ENCODE measurements at places on chromosomes 1 and 21.
A peak's percentile ranks its signal among the peaks of the same experiment; 100 is the strongest.

DNA sequence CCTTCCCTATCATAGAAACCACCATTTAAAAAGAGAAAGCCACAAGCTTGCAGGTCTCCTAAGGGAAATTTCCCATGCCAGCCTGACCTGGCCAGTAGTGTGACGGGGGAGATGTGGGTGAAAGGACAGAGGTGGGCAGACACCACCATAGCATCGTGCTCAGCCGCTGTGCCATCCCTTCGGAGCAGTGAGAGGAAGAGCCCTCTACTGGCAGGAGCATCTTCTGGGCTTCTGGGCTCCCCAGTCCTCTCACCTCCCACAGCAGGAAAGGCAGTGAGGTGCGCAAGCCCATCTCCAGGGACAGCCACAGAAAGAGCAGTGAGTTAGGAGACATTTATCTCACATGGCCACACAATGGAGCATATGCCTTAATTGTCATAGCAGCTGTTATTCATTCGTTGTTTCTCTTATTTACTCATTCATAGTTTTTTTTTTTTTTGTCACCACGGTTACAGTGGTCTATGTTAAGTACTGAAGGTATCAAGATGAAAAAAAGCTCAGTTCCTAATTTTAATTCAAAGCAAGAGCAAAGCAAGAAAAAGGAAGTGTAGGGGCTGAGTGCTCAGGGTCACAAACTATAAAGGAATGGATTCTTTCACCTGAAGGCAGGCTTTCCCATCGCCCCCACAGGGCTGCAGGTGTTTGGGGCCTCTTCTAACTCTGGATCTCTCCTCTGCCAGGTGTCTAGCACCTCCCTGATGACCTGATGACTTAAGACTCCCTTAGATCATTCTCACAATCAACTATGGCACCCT lies 48.8 kb upstream of the CAMK1G start:
- DNase-seq: no peak

- no peak for DNase-seq
Measured at GRCh38 chr1:25698252-25698651, 81.7 kb downstream of the MAN1C1 start.

DNA sequence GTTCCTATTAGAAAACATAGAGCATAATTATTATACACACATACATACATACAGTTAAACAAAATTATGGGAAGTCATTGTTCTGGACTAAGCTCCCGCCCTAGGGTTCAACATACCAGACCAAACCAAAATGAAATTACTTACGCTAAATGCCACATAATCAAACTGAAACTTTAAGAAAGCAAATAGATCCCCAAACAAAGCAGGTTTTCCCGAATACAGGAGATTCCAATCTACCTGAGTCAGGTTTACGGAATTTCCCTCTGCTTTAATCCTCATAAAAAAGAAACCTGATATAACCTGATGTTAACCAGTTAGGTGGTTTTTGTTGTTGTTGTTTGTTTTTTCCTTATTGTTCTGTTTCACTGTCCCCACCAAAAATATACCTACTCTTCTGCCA lies 1886.9 kb downstream of the NCAM2 start:
- DNase-seq: no peak

DNA sequence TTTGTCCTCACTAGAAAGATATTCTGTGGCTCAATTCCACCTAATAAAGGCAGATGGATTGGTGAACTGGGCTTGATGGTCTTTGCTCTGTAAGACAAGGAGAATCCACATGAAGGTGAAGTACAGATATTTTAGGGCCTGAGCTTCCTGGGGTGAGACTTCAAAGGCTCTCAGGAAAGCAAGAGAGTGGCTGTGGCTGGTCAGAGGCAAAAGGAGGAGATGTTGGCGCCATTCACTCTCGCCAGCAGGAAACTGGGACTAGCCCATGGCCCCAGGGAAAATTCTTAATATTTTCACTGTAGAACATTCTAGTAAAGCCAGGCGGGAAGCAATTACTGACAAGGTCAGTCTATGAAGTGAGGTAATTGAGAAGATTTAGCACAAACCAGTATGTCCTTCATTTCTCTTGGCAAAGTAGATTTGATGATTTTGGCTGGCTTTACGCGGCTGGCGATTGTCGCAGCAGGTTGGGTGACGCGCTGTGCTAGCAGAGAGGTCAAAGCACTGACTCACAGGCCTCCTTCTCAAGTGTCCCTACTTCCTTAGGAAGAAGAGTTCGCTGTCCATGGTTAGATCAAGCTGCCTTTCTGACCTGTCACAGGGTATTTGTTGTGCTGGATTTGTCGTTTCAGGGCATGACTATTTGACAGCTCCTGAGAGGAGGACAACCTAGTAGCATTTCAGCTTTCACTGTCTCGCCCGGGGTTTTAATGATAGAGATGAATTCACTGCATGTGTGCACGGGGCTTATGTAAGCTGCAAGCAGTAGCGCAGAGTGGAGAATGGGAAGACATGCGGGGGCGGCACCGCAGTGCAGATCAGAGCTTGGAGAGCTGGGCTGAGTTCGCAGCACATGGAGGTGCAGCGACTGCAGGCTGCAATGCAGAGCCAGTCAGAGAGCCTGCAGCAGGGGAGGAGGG lies 32.7 kb downstream of the XCL1 start:
- DNase-seq: no peak

DNA sequence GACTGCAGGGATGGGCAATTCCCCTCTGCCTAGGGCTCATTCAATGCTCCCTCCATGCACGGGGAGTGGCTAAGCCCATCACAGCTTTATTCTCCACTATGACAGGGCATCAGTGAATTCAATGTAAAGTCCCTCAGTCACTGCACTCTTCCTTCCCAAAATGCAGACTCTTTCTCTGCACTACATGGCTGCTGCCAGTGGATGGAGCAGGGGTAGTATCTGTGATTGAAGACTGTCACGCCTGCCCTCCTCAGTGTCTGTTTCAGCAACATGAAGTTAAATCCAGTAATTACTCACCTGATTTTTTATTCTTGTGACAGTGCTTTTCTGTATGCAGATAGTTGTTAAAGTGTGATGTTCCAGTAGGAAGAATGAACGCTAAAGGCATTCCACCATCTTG lies 1323.2 kb downstream of the AMY1C start:
- no peak for DNase-seq

GRCh38 chr1:28915031-28915895 lies 894 bp downstream of the EPB41 start:
- peak; percentile 21 for DNase-seq

DNA sequence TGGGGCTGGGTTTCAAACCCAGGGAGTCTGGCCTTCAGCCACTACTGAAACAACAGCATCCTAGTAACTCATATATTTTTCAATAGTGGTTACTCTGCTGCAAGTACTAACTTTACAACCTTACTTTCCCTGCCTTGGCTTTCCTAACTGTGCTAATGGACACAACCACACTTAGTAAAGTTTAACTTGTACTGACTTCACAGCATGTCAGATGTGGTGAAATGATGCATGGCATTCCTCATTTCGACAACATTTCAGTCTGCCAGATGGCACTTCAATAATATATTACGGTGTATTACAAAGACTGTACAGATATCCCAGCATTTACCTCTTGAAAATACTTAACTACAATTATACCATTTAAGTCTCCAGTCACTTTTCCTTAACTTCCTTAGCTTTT lies 27.8 kb downstream of the LRRC7 start:
- DNase-seq: no peak

DNA sequence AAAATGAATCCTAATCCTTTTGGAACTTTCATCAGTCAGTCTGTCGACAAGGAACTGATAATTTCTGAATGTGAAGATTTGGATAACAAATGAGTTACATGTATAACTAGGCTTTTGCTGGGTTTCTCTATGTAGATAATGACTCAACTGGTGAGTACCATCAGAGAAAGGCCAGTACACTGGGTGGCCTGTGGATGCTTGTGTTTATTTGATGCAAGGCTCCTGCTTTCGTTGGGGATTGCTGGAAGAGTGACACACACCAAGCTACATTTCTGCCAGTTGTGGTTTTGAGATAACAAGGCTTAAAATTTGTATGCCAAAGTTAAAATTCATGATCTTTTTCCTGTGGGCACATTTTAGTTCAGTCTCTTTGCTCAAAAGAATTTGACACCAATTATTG lies 115.7 kb upstream of the UBE2U start:
- no peak for DNase-seq

DNA sequence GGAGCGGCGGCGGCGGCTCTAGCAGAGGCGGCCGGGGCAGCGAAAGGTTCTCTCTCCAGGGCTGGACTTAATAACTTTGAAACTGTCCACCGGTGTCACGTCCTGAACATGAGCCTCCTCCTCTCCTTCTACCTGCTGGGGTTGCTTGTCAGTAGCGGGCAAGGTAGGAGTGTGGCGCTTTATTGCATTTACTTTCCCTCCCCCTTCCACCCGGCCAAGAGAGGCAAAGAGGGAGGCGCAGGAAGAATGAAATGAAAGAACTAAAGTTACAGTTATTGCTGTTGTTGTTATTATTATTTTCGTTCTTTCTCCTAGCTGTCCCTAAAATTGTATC lies 214 bp downstream of the NCAM2 start:
- no peak for DNase-seq

DNA sequence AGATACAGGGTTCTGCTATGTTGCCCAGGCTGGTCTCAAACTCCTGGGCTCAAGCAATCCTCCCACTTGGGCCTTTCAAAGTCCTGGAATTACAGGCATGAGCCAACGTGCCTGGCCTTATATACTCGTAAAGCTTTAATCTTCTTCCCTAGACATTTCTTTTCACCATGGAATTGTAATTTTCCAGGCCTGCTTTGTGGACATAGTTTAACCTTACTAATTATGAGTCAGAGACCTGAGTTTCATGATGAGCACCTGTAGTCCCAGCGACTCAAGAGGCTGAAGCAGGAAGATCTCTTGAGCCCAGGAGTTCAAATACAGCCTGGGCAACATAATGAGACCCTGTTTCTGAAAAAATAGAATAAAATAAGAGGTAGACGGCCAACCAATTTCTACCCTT lies 12.3 kb downstream of the PATJ start:
- no peak for DNase-seq

GRCh38 chr1:86318436-86318835 lies 77.7 kb downstream of the ODF2L start:
- no peak for DNase-seq

DNA sequence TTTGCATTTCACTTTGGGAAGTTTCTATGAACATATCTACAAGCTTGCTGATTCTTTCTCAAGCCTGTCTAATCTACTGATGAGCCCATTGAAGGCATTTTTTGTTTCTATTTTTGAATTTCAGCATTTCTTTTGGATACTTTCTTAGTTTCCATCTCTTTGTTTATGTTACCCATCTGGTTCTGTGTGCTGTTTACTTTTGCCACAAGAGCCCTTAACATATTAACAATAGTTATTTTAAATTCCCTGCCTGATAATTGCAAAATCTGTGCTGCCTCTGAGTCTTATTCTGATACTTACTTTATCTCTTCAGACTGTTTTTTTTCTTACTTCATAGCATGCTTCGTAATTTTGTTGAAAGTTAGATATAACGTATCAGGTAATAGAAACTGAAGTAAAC lies 75.8 kb upstream of the ZRANB2 start:
- DNase-seq: no peak

GRCh38 chr1:66247415-66248208 lies 286.3 kb upstream of the SGIP1 start:
- no peak for DNase-seq

- no peak for DNase-seq
Measured at GRCh38 chr21:43924421-43925095, 59.5 kb downstream of the AGPAT3 start.

- no peak for DNase-seq
Measured at GRCh38 chr1:172179918-172180317, 240.6 kb upstream of the C1orf105 start.

- no peak for DNase-seq
Measured at GRCh38 chr1:80212948-80213347, 1206.4 kb upstream of the ADGRL4 start.

DNA sequence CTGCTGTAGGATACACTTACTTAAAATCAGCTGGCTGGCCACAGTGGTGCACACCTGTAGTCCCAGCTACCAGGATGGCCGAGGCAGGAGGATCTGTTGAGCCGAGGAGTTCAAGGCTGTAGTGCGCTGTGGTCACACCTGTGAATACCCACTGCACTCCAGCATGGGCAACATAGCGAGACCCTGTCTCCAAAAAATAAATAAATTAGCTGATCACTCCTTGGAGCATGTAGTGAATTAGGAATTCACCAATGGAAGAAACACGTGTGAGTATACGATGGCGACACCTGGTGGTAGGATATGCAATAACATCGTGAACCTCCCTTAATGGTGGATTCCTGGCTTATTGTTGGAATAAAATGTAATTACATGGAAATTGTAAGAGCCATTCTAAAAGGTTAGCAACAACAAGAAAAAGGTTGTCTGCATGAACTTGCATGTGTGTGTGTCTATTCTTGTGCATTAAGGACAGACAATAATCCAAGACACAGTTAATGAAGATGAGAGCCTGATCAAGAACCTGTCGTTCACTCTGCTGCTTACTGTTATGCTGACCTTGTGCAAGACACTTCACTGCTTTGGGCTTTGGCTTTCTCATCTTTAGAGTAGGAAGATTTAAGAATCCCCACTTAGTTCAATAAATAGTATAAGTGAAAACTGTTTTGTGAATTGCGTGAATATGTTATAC lies 38.6 kb upstream of the COX20 start:
- DNase-seq: no peak

GRCh38 chr1:109391626-109392025 lies 6.1 kb downstream of the SORT1 start:
- no peak for DNase-seq

DNA sequence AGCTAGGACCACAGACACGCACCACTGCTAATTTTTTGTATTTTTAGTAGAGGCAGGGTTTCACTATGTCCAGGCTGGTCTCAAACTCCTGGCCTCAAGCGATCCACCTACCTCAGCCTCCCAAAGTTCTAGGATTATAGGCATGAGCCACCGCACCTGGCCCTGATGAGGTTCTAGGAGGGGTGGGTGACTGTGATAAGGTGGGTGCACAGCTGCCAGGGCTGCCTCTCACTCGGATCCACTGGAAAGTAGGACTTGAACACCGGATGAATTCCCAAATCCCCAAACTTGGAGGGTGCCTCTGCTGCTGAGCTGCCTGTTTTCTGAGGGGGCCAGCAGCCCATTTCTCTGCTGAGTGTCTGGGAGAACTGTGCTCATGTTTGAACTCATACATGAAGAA lies 68.2 kb upstream of the PARP1 start:
- DNase-seq: no peak

DNA sequence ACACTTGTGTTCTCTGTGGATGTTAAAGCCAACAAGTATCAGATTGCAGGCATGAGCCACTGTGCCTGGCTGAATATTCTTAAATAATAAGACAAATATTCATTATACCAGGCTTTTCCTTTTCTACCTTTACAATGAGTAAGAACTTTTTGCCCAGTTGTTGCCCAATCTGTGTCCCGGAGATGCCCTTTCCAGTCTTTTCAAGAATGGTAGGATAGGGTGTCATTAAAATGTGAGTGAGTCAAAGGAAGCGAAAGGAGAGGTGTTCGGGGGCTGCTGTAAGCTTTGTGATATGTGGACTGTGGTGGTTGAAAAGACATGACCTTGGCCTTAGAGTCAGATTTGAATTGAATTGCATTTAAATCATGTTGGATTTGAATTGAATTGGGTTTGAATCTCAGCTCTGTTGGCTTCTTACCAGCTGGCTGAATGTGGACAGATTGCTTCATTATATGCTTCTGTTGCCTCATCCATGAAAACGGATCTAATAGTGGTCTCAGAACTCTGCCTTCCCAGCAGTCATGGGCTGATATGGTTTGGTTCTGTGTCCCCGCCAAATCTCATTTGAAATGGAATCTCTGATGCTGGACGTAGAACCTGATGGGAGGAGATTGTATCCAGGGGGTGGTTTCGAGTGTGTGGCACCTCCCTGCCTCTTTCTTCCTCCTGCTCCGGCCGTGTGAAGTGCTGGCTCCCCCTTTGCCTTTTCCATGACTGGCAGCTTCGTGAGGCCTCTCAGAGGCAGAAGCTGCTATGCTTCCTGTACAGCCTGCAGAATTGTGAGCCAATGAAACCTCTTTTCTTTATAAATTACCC lies 22.7 kb upstream of the AADACL3 start:
- no peak for DNase-seq

Measured in activated B cell treated with CpG ODN at 0.5 μM for 24 hours (primary cell).